ENCODE measurements at places on chromosomes 5 and 9.

DNA sequence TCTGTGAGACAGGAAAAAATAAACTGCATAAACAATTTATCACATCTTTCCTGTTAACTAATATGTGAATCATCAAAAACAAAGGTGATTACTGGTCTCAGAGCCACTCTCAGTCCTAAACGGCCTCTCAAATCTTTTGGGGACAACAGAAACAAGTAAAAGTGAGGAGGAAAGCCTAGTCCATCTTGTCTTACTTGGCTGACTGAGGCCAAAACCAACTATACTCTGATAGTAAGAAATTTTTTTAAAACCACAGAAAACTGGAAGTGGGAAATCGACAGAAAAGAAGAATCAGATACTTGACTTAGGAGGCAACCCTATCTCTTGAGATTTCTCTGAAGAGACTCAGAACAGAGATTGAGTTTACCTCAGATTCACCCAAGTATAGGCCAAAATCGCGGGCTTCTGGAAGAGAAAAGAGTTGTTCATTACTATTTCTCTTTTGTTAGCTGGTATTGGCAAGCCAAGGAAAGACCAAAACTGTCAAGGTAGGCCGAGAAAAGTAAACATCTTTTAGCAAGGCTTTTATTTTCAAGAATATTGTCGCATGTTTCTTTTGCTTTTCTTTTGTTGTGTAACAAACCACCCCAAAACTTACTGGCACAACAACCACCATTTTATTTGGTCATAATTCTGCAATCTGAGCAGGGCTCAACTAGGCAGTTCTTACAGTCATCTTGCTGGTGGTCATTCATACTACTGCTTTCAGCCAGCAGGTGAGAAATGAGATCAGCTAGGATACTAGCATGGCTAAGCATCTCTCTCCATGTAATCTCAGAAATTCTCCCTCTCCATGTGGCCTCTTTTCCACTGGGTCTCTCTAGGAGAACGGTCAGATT, 46.1 kb downstream of the RFX3 start:
- DNase-seq = no peak

DNA sequence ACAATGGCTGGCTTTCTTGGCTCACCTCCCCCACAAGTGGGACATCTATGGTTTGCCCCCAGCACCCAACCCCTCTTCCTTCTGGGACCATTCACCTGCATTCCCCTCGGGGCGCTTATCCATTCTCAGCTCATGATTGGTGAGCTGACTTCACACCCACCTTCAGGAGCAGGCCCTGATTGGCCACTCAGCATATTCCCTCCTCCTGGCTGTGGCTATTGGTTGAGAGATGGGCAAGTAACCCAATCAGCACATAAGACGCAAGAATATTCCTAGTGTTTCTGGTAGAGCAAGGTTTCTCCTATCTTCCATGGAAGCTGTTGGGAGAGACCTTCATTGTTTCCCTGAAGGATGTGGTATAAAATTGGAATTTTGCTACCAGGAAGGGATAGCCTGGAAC, 22.7 kb upstream of the UNC5A start:
- DNase-seq = no peak

- no peak for DNase-seq
These were observed 165.1 kb downstream of the CACNA1B start for GRCh38 chr9:138042640-138043039.

- no peak for DNase-seq
These were observed 474.5 kb downstream of the LRRC70 start for GRCh38 chr5:63053019-63053638.

DNA sequence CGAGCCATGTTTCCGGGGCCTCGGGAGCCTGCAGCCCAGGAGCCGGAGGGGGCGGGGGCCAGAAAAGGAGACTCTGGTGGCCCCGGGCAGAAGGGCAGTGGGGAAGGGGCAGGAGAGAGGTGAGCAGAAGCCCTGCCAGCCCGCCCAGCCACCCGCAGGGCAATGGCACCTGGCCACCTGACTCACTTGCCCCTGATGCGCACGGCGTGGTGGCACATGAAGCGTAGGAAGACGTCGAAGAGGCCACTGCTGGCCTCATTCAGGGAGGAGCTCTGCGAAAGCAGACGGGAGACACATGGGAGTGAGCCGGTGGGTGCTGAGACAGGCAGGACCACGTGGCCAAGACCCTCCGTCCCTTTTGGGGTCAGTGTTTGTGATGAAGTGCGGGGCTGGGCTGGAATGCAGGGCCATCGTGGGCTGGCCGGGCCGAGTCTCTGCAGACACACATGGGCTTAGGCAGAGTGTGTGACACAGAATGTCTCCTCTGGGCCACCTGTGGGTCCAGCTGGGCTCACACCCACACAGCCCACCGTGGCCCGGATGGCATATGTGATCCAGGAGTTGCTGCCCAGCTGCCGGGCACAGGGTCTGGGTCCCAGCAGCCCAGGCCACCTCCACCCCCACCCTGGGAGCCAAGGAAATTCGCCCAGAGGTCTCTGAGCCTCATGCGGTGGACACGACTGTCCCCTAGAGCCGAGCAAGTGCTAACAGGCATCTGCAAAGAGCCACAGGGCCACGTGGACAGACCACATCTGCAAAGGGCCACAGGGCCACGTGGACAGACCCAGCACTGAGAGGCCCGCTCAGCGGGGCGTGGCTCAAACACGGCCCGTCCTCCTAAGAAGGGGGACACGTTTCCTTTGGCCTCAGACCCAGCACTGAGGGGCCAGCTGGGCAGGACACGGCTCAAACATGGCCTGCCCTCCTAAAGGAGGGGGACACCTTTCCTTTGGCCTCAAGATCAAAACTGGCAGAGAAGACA, 23.6 kb downstream of the TERT start:
- DNase-seq = no peak

DNA sequence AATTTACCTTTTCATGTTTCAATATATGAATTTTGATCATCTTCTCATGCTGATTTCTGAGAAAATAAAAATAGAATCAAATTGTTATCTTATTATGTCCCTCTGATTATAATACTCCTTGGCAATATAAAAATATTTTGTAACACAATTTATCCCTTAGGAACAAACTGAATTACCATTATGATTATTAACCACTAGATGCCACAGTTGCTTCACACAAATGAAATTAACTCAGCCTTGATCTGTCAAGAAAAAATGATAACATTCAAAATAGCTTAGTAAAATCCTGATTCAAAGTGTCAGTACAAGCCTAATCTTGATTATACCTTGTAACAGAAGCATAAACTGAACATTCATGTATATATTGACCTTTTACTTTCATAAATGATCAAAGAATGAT, 4.8 kb upstream of the CHSY3 start:
- DNase-seq = no peak

DNA sequence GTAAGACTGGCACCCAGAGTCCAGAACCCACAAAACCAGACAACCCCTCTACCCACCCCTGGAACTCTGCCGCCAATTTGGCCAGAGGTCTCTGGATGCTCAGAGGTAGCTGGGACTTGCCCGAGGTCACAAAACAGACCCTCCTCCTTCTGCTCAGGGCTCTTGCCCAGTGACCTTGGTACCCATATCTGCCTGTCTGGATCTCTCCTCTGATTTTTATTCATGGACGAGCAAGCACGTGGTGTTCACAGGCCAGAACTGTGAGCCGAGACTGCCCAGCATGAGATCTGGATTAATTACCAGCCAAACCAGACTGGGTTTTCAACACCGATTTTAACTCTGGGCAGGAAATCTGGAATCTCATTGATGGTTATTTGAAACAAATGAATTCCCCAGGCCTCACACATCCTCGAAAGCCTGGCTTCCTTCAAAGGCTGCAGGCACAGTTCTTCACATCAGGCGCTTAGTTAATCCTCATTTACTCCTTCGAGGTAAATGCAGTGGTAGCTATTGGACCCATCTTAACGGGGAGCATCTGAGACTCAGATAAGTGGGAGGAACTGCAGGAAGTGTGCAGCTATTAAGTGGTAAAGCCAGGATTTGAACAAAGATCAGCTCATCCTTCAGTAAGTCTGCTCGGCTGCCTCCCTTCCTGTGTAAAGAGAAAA, 21.4 kb downstream of the COL27A1 start:
- DNase-seq = no peak

DNA sequence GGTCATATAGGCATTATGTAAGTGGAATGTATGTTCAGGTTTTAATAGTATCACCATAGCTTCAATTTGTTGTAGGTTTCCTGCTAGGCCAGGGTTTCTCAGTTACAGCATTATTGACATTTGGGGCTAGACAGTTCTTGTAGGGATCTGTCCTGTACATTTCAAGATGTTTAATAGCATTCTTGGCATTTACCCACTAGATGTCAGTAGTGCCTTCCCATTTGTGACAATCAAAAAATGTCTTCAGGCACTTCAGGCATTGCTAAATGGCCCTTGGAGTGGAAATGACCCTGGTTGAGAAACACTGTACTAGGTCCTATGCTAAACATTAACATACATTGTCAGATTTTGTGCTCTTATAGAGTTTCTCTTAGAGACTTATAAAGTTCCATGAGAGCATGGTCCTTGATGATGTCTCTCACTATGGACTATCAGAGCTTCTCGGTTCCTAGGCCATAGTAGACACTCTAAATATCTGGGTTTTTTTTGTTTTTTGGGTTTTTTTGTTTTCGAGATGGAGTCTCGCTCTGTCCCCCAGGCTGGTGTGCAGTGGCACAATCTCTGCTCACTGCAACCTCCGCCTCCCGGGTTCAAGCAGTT, 1.4 kb downstream of the KIF20A start:
- no peak for DNase-seq

DNA sequence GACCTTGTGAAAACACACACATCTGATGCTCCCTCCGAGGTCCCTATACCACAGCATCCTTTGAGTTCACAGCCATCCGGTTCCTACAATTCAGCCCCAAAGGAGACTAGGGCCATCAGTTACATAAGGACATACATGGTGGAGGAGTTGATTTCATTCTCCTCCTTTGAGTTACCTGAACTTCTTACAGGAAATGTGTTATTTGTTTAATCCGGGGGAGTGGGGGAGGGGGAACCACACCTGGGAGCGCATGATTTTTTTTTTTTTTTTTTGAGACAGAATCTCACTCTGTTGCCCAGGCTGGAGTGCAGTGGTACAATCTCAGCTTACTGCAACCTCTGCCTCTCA, 30.7 kb downstream of the SEMA4D start:
- no peak for DNase-seq

GRCh38 chr5:142364251-142365145, 39.7 kb upstream of the SPRY4 start:
- DNase-seq = no peak

DNA sequence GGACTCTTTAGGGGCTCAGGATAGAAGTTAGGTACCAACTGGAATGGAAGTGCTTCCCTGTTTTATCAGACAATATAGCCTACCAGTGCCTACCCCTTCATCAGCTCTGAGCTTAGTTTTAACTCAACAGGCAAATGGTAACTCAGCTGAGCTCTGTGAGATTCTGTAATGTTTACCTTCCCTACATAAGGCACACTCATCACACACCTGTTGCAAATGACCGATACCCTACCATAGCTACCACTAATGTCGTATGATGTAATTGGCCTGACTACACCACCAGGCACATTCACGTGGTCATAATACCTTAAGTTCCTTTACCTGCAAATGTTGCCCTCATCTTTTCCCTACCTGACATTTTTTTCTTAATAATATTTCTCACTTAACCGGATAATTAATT, 254.8 kb downstream of the ADGRV1 start:
- no peak for DNase-seq

DNA sequence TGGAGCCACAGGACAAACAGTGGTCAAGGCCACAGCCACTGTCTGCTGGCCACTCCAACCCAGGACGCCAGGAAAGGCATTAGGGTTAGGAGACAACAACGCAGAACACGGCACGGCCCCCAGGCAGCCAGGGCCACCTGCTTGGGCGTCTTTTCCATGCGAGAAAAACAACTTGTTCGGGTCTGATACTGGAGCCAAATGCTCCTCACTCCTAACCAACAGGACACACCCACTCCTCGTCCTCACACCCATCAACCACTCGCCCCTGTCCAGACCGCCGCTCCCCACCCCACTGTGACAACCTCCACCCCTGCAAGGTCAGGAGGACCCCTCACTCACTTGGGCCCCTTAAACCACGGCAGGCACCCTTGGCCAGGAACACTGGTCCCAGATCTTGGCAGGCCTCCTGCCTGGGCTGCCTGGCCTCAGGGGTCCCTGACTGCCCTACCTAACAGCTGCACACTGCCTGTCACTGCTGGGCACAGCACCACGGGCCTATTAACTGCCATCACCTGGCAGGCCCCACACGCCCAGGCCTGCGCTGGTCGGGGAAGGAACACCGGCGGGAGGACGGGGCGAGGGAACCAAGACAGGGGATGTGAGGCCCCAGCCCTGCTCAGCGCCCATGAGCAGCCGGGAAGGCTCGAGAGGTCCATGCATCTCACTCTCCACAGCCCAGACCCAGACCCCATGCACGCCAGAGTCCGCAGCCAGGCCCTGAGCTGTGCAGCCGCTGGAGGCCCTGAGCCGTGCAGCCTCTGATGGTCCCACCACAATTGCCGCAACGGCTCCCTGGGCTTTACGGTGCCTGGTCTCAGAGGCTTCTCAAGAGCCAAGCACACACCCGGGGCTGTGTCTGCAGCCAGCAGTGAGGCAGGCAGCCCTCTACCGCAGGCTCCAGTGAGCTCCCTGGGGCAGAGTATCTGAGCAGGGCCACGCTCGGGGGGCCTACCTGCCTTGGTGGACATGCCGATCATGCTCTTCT, 13.8 kb downstream of the CLPTM1L start:
- DNase-seq = no peak

- no peak for DNase-seq
These were observed 4.6 kb downstream of the VCAN start for GRCh38 chr5:83475935-83476814.

DNA sequence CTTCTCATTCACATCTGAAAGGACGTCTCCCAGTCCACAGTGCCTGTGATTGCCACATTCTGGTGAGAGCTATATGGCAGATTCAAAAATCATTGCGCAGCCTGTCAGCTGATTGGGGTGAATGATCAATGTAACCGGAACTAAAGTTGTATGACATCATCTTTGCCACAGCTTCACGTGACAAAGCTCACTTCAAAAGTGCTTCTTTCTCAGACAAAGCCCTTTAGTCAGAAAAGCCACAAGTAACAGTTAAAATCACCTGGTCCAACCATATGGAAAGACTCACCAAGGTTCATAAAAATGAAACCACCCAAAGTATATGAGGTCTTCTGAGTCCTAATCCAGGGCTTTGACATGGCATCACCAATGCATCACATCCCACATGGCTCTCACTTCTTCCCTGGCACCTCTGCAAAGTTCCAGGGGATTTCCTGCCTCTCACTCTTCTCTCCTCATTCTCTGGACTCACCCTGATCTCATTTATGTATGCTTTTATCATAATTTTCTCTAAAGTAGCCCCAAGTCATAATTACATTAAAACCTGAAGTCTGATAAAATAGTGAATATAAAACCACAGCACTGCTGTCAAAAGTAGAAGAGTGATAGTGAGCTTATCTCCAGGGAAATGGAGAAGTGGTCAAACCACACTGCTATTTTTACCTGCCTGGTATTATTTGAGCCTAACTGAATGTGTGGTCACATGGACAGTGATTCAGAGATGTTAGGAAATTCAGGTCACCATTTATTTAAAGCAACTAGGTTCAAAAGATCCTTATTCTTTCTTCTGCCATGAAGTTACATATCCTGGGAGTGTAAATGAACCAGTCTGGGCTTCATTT, 193.1 kb upstream of the PTGER4 start:
- DNase-seq = peak; percentile 69

GRCh38 chr5:122471031-122471751, 159.2 kb downstream of the SNCAIP start:
- no peak for DNase-seq
